ENCODE measurements at places on chromosomes 2 and 18. TPM values are rescaled to one million over a fixed set of nuclear protein-coding genes. Genes with fewer than 3 reads are reported as not detected.

KATNAL2 gene
- total RNA-seq: not detected

CCDC88A gene
- total RNA-seq: 15.7 TPM

TLX2 gene
- total RNA-seq: not detected

RAB17 gene
- total RNA-seq: 0.32 TPM

M1AP gene
- not detected for total RNA-seq

LIMS3 gene
- total RNA-seq: not detected

DNA sequence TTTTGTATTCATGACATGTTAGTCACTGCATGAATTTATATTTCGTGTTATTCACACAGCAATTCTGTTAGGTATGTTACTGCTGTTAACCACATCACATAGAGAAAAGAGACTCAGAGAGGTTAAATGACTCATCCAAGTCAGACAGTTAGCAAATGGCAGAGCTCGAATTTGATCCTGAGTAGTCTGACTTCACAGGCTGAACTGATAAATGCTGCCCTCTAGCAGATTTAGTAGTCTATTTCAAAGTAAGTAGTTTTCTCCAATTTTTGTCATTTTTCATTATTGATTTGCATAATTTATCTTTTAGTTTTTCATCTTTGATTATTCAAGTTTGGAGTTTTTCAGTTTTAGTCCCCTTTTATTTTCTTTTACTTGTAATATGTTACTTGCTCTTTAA, 58.3 kb downstream of the WDR7 start:
- peak; percentile 10 for DNase-seq

DNA sequence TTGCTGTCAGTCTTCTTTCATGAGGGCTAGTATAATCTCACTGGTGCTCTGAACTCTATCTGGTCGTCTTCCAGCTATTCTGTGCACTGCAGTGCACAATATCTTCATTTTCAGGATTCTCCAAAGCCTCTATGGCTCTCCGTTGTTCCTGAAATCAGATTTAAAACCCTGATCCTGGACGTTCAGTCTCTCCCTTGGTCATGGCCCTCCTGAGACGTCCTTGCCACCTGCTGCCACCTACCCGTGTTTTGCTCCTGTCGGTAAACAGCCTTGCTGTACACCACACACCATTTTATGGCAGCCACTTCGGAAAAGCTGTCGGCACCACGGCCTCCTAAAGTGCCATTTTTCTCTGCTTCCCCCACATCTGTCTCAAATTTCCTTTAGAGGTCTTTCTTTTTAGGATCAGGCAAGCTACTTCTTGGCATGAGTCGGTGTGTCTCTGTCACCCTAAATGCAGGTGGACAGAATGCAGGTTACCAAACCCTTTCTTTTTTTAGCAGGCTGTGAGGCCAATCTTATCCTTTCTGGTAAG, 170.0 kb downstream of the HRH4 start:
- DNase-seq: no peak

DNA sequence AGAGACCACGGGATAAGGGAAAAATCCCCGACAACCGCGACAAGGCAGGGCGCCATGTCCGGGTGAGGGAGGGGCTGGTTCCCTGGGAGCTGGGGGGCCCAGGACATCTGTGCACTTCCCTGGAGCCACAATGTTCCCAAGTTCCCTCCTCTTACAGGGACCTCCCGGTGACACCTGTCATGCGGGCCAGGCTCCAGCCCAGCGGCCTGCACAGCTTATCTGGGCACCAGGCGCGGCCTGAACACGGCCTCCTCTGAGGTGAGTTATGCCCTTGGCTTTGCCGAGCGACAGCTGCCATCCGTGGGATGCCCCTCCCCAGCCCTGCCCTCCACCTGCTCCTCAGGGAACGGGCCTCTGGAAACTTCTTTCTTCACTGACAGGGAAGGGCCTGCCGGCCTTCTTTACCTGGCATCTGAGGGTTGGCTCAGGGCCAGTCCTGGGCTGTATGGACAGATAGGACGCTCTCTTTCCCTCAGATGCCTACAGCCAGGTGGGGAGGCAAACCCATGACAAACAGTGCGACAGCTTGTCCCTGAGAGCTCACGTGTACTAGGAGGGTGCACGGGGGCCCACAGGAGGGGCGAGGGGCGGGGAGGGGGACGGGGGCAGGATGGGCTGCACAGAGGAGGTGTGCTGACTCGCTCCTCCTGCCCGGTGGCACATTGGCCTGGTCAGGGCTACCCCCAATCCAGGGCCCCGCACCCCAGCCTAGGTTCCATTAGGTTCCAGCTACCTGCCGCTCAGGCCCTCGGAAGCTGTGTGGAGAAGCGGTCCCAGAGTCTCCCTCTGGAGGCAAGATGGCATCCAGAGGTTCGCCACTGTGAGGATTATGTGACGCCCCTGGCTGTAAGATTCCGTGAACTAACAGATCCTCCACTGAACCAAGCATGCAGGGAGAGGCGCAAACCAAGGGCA, 34.9 kb upstream of the HPCAL1 start:
- no peak for DNase-seq

GRCh38 chr18:8609659-8610458, 622 bp downstream of the RAB12 start:
- no peak for DNase-seq

GRCh38 chr2:219648176-219648575, 20.7 kb downstream of the SLC4A3 start:
- no peak for DNase-seq

DNA sequence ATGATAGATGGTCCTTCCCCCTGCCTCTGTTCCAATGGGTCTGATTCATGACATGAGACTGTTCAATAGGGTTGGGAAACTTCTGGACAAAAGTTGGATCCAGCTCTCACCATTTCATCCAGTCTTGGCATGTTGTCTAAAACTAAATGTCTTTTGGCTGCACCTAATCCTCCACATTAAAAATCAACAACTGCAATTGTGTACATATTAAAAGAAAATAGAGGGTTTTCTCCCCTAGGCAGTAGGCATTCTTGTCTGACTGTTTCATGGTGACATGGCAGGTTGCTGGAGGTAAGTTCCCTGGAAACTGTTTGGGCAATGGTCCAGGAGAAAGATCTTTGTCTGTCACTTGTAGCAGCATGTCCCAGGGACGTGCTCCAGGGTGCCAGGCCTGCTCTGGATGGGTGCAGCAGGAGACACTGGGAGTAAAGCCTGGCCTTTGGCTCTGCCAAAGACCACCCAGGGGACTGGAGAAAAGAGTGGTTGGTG, 135.8 kb downstream of the TCF4 start:
- DNase-seq: no peak

DNA sequence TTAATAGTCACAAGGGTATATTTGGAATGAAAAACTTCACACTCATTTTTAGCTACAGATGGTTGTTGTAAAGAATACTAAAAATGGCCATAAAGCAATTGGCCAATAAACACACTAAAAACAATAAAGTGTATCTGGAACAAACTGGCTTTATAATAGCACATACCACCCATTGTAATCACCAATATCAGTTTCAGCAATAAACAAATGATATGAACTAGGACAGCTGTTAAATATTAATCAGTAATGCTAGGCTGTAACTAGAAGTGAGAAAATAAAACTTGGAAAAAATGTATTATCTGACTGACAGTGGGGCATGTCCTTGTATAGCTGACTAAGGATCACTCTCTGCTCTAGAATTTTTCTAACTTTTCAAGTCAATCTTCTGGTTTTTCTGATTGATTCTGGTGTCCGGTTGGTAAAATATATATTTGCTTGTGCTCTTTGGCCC, 312.5 kb downstream of the RND3 start:
- DNase-seq: no peak

DNA sequence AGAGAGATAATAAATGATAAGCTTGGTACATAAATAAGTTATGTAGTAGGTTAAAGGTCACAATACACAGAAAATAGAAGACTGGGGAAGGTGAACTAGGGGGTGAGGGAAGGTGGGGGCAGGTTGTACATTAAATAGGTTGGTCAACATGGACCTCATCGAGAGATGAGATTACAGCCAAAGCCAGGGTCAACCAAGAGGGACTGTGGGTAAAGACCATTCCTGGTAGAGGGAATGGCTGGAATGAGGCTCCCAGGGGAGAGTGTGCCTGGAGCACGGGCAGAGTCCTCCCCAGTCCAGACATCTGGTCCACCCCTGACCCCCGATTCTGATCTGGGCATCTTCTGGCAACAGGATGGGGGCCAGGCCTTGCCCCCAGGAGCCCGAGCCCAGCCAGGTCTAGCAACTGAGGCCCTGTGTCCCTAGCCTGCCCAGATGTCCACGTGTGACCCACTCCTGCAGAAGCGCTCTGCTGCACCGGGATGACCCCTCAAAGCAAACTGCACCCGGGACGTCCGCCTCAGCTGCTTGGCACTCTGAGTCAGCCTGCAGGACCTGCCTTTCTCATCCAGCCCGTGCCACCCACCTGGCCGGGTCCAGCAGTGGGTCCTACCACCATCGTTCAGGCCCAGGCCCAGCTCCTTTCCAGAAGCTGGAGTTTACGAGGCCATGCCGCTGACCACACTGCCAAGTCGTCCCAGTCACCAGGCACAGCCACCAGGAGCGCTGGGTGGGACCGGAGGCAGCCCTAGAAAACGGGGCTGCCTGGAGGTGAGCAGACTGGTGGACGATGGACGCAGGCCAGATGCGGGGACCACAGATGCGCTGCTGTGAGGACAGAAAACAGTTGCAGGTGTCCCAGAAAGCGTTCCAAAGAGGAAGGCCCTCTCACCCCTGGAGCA, 56.2 kb upstream of the ID2 start:
- no peak for DNase-seq

DNA sequence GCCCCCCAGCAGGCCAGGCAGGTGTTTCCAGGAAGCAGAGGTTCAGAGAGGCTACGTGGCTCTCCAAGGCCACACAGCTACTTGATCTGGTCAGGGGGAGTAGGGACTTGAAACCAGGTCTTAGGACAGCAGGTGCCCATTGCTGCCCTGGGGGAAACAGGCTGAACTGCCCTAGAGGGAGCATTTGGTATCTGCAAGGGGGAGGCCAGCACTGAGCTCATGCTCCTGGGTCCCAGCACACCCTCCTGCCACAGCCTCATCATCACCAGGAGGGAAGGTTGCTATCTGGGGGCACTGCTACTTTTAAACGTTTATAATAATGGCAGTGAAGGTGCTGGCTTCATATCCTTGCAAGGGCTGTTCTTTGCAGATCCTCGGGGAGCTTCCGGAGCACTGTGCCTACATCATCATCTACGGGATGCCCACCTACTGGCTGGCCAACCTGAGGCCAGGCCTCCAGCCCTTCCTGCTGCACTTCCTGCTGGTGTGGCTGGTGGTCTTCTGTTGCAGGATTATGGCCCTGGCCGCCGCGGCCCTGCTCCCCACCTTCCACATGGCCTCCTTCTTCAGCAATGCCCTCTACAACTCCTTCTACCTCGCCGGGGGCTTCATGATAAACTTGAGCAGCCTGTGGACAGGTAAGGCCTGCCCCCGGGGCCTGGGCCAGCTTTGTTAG, 36.1 kb downstream of the ABCG8 start:
- DNase-seq: no peak

- no peak for DNase-seq
Measured at GRCh38 chr2:189287982-189288521, 108.5 kb upstream of the COL5A2 start.

- DNase-seq: peak; percentile 80
Measured at GRCh38 chr2:108533832-108534583, at the start of gene LIMS1. LIMS1 (plus strand) TSS chr2:108534470; CDS start chr2:108534563, 93 bp downstream.

- DNase-seq: no peak
Measured at GRCh38 chr2:40192864-40193669, 258.8 kb downstream of the SLC8A1 start.

- DNase-seq: no peak
Measured at GRCh38 chr2:34549710-34550345, 950.7 kb upstream of the FAM98A start.

- peak; percentile 8 for DNase-seq
Measured at GRCh38 chr2:112480530-112481049, 1.4 kb upstream of the TTL start.

All from T-cell (primary cell).